A549 treated with CORT108297 at 1 μM for 4 hours (cell line): ENCODE measurements at places on chromosomes 7 and 10. TPM values are rescaled to one million over a fixed set of nuclear protein-coding genes. Genes with fewer than 3 reads are reported as not detected.

DMBT1 gene
- 0.03 to 0.11 TPM (median 0.08 TPM) in 5 replicates for total RNA-seq

SMO gene
- 12.9 to 18.7 TPM (median 16.7 TPM) in 5 replicates for total RNA-seq

CHCHD2 gene
- 552 to 780 TPM (median 704 TPM) in 5 replicates for total RNA-seq

EIF5AL1 gene
- total RNA-seq: 2.2 to 3.2 TPM (median 2.4 TPM) in 5 replicates

ZNF503 gene
- total RNA-seq: 7.1 to 13.0 TPM (median 12.2 TPM) in 5 replicates

POP7 gene
- 77.9 to 104 TPM (median 98.3 TPM) in 5 replicates for total RNA-seq

CALCR gene
- total RNA-seq: 0.02 TPM in 1 of 5 replicates, not detected in the others

FBXW4 gene
- total RNA-seq: 17.3 to 23.3 TPM (median 21.3 TPM) in 5 replicates

ATP5MK gene
- 484 to 582 TPM (median 511 TPM) in 5 replicates for total RNA-seq

MOGAT3 gene
- total RNA-seq: not detected in 5 replicates

GHRHR gene
- total RNA-seq: not detected in 5 replicates

ABCC2 gene
- 150 to 171 TPM (median 160 TPM) in 5 replicates for total RNA-seq

RSBN1L gene
- total RNA-seq: 8.1 to 11.0 TPM (median 8.8 TPM) in 5 replicates

TAS2R4 gene
- 0.08 to 0.21 TPM (median 0.13 TPM) in 5 replicates for total RNA-seq

ZPBP gene
- not detected in 5 replicates for total RNA-seq

TMEM176B gene
- 0.12 to 0.13 TPM in 2 of 5 replicates, not detected in the others for total RNA-seq
